ENCODE measurements at places on chromosomes 12 and 14. TPM values are rescaled to one million over a fixed set of nuclear protein-coding genes. Genes with fewer than 3 reads are reported as not detected.

Gene PGF
- polyA plus RNA-seq: 2.9 TPM

Gene KDM2B
- polyA plus RNA-seq: 6.1 TPM

Gene PKP2
- polyA plus RNA-seq: 3.7 TPM

Gene FRS2
- 4.7 TPM for polyA plus RNA-seq

Gene OR4N5
- polyA plus RNA-seq: not detected

Gene TRHDE
- polyA plus RNA-seq: 2.0 TPM

All from adipose tissue (tissue), 3 donors.